Osteocyte (in vitro differentiated cells): ENCODE measurements at places on chromosomes 11 and 22. TPM values are rescaled to one million over a fixed set of nuclear protein-coding genes. Genes with fewer than 3 reads are reported as not detected.

The FZD4 gene
- total RNA-seq, result 14.2 and 14.5 TPM in 2 replicates

- no peaks in the 10 kb centered on the region for H3K36me3 ChIP-seq
- no peak overlapping the region for H3K4me3 ChIP-seq
- H3K27ac ChIP-seq, result no peak overlapping the region
- H3K27me3 ChIP-seq, result peaks cover 18% of the 10 kb centered on the region
- H3K4me1 ChIP-seq, result peaks cover 2% of the 10 kb centered on the region
Measured at GRCh38 chr22:36546932-36547331, 18.0 kb upstream of the EIF3D start.

DNA sequence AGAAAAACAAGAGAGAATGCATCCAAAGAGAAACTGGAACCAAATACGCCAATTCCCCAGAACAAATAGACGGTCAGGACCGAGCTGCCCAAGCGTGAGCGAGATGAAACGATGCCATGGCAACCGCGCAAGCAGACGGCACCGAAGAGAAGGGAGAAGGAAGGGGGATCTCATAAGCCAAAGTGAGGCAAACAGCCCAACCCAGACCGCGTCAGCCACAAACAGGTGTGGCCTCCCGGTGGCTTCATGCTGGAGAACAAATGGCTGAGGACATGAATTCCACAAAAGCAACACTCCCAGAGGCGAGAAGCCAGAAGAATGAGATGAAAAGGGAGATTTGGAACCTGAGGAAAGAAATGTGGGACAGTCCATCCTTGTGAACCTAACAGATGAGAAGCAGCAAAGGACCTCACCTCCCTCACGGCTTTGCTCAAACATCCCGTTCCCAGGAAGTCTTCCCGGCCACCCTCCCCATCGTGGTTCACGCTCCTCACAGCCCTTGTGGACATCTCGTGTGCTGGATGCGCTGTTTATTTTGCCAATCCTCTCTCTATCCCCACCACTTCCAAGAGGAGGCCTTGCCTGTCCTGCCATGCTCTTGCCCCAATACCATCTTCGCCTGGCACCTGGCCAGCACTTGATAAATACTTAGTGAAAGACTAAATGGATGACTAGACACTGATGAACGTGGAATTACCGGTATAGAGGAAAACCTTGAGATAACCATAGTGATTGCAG lies 89.1 kb upstream of the RTL6 start:
- H3K36me3 ChIP-seq, result no peaks in the 10 kb centered on the region
- H3K4me3 ChIP-seq, result no peak overlapping the region
- H3K4me1 ChIP-seq, result no peaks in the 10 kb centered on the region

DNA sequence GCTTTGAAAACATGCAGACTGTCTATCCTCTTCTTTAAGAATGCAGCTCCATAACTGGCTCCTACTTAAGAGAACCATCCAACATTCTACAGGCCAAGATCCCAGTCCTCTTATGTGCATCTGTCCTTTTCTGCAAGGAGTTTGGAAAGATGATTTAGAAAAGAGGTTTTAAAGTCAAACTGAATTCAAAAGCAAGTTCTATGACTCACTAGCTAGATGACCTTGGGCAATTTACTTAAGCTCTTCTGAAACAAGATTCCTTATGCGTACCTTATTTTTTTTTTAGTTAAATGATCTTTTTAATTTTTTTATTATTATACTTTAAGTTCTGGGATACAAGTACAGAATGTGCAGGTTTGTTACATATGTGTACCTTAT lies 29.2 kb downstream of the GUCY1A2 start:
- DNase-seq, result no peak
- H3K4me1 ChIP-seq, result peaks cover 30% of the 10 kb centered on the region
- H3K4me3 ChIP-seq, result no peak overlapping the region
- no peaks in the 10 kb centered on the region for H3K36me3 ChIP-seq
- peak overlapping the region; percentile 11 for H3K27ac ChIP-seq

- no peaks in the 10 kb centered on the region for H3K4me1 ChIP-seq
- H3K36me3 ChIP-seq, result peaks cover 59% of the 10 kb centered on the region
- no peak for DNase-seq
- no peaks in the 10 kb centered on the region for H3K27me3 ChIP-seq
- H3K27ac ChIP-seq, result peak overlapping the region; percentile 14
Measured at GRCh38 chr11:14480716-14481115, 18.9 kb downstream of the COPB1 start.
